ENCODE measurements at places on chromosomes 12 and 14.
A peak's percentile ranks its signal among the peaks of the same experiment; 100 is the strongest.

DNA sequence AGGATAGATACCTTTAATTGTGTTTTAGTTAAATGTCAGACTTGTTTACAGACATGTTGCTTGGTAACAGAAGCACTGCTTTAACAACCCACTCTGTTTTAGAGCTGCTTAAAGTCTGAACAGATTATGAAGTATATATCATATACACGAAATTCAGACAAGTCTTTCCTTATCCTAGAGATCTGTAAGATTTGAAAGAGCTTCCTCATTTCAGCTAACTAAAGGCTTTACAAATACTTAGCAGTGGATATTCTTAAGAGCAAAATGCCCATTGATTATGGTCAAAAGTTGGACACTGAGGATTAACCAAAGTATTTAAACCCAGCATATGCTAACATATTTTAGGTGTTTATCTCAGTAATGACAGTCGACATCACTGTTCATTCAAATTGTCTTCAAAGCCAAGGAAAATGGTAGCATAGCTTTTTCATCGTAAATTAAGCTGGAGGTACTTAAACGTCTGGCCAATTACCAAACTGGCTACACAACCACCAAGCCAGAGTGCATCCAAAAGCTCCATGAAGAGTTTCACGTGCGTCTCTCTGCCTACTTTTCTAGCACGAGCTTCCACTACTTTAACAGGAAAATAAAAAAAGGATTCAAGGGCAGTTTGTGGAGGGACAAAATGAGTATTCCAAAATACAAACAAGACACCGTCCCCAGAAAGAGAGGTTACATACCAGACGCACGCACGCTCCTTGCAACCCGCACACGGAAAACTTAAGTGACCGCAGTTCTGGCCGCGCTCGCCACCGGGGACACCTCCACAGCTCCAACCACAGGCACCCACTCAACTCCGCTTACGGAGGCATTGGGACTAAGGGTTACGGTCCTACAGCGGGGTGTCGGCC lies 565 bp downstream of the CEP83 start:
- no peak for DNase-seq

DNA sequence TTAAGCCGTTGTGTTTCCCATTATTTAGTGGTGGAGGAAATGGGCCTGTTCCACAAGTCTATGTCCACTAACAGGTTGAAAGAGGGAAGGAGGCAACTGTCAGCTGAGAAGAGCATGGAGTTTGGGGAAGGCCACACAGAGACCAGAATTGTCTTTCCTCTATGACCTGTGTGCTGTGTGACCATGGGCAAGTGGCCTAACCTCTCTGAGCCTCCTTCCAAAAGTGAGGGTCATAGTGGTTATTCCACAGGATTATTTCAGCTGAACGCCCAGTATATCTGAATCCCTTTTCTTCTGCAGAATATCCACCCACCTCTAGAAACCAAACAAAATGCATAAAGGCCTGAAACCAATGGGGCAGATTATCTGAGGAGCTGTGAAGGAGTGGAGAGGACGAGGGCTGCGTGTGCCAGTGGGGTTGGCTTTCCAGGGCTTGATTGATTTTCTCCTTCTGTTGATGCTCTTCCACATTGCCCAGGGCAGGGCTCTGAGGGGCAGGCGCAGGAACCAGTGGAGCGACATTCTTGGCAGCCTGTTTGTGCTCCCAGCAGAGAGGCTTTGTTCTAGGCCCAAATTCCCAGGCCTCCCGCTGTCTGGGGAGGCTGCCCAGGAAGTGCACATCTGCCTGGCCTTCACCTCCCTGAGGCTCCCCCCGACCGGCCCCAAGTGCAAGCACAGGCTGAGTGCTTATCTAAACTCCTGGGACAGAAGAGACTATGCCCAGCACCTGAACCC lies 452.7 kb downstream of the BCL11B start:
- no peak for DNase-seq

DNA sequence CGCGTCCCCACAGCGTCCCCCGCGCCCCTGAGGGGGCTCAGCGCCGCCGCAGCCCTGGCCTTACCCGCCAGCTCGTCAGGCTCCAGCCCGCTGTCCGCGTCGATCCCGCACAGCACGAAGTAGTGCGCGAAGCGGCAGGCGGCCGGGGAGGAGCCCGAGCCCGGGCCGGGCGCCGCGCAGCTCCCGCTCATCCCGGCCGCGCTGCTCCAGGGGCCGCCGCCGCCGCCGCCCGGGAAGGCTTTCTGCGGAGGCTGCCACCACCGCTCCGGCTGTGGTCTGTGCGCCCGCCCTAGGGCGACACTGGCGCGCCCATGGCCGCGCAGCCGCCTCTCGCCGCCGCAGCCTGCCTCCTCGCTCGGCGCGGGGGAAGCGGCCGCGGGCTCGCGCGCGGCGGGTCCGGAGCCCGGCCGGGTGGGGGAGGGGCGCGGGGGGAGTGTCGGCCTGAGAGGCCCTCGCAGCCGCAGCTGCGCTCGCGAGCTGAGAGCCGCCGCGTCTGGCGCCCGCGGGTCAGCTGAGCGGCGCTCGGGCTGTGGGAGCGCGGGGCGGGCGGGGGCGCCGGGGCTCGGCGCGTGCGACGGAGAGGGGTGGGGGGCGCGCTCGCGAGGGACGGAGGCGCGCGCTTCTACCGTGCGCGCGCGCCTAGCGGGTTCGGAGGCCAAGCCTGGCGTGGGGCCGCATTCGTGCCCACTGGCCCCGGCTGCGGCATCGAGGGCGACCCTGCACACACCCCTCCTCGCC lies at the start of gene DENND5B:
Gene DENND5B, minus strand, starts transcription at position 495 of the 738 bp plus-strand sequence. Its CDS starts 304 bp downstream, at position 191.
- no peak for DNase-seq

GRCh38 chr12:89154743-89155499 lies 197.4 kb downstream of the DUSP6 start:
- no peak for DNase-seq

GRCh38 chr14:67385120-67385519 lies 25.0 kb downstream of the EIF2S1 start:
- DNase-seq = no peak

DNA sequence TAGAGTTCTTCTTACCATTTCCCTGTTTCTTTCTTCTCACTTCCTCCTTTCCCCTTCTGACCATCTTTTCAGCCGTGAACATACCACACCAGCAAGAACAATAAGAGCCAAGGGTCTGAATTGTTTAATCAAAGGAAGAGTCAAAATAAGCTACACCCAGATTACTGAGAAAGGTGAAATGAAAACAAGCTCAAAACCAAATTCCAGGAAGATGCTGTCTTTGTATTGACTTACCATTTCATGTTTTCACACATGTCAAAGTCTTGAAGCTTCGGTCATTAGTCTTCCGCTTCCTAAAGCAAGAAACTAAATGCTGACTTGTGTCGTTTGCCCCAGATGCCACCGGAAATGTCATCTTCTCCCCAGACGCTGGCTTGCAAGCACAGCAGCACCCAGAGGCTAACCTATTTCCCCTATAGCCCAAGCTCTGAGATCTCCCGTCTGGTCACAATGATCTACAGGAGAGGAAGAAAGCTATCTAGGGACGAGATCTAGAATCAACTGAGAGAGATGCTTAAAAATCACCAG lies 136.5 kb upstream of the AMIGO2 start:
- DNase-seq = peak; percentile 55

DNA sequence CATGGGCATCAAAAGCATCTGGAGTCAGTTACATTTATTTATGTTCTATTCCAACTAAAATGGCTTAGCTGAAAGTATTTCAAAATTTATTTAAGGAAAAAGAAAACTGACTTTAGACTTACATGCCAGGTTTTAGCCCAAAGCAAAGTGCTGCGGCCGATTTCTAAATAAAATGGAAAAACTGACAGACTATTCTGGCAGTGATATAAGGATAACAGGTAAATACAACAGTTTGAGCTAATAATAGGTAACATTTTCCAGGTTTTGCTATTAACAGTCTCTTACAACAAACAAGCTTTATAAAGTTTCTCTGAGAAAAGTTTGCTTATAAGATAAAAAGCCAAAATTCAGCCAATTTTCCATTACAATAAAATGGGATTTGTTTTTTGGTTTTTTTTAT lies 937.2 kb upstream of the FLRT2 start:
- DNase-seq = no peak

DNA sequence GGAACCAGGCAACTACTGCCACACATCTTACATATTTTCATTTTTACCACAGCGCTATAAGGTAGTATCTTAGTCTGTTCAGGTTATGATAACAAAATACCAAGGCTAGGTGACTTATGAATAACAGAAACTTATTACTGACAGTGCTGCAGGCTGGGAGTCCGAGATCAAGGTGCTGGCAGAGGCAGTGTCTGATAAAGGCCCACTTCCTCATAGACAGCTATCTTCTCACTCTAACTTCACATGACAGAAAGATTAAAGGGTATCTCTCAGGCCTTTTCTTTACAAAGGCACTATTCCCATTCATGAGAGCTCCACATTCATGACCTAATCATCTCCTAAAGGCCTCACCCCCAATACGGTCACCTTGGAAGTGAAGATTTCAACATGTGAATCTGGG lies 59.8 kb upstream of the MDM1 start:
- no peak for DNase-seq

DNA sequence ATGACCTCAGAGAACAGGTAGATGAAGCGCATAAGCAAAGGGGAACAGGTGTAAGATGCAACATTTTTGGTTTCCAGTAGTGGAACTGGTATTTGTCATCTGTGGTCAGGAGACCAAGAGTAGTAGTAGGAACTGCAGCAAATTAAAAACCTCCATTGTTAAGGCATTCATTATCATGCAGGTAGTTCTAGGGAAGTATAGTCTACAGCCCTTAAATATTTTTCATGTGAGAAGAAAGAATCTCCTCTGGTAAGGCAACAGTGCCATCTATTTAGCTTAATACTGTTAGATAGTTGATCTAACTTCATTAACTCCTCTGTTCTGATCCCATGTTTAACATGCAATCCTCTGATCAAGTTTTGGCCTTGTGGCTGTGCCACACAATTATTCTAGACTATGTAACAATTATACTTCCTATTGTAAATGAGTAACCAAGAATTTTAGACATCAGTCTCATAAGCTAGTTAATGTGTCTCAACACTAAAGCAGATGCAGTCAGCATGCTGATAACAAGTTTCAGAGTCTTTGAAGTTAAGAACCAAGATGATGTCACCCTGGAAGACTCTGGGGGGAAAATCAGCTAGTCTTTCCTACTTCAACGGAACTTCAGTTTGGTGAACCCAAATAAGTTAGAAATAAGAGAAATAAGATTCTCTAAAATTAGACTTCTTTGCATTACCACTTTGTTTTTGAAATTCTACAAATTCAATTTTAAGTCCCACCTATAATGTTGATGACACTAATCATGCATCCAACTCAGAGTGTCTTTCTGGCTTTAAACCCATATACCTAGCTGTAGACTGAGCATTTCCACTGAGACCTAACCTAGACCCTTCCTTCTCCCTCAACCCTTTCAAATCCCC lies 70.9 kb downstream of the STXBP6 start:
- DNase-seq = no peak

GRCh38 chr14:43041976-43042375 lies 1435.3 kb downstream of the LRFN5 start:
- no peak for DNase-seq

- no peak for DNase-seq
Measured at GRCh38 chr14:100841066-100841760, 15.3 kb downstream of the MEG3 start.

- DNase-seq = no peak
Measured at GRCh38 chr12:104911942-104912341, 46.1 kb downstream of the SLC41A2 start.

- no peak for DNase-seq
Measured at GRCh38 chr14:39988939-39989338, 556.7 kb upstream of the FBXO33 start.

DNA sequence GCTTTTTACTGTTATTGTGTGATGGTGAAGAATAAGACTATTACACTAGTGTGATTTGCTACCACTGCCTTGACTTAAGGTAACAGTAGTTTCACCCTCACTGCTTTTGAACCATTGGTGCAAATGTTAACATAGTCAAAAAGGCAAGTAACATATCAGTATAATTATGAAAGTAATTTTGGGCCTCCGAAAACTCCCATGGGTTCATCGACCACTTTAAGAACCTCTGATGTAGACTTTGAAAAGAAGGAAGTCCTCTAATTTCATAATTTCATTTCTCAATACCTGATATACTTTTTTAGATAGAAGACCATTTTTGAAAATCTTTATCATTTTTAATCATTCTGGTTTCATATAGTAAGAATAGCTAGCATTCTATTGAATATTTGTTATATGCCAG lies 57.7 kb downstream of the ETNK1 start:
- DNase-seq = no peak

- no peak for DNase-seq
Measured at GRCh38 chr12:14289601-14290000, 75.9 kb upstream of the ATF7IP start.

GRCh38 chr12:100593490-100593889 lies 20.0 kb downstream of the GAS2L3 start:
- no peak for DNase-seq

DNA sequence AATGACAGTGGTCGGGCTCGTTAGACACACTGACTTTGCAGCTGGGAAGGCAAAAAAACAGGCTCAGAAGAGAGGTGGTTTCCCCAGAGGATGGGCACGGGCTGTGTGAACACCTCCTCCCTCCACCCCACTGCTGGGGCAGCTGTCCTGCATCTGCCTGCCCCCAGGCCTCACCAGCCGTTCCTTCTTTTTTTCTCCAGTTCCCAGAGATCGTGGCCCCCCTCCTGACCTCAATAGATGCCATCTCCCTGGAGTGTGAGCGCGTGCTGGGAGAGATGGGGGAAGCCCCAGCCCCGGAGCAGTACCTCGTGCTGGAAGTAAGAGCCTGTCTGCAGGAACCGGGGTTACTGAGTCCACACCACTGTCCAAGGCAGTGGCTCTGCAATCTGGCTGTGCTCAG lies 17.4 kb downstream of the MVK start:
- no peak for DNase-seq

DNA sequence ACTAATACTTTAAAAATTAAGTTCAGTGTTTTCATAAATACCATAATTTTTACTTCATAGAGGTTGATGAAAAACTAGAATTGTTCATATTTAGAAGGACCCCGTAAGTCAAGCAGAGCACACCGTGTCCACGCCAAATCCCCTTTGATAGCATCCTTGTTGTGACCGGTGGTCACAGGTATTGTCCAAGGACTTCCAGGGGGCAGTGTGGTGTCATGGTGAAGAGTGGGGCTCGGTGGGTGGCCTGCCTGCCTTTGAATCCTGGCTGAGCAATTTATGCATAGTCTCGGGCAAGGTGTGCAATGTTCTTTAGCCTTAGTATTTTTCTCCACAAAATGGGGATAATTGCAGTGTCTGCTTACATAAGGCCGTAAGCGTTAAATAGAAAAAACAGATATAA lies 169.9 kb downstream of the KTN1 start:
- no peak for DNase-seq

- no peak for DNase-seq
Measured at GRCh38 chr14:71454513-71455332, 477.5 kb upstream of the RGS6 start.

Data from activated gamma-delta T cell treated with anti-CD3 and anti-CD28 coated beads, Interleukin-2, amount 50 U/mL, for 16 hours (primary cell).